ENCODE measurements at places on chromosomes 16 and 17.
A peak's percentile ranks its signal among the peaks of the same experiment; 100 is the strongest.

- no peak for DNase-seq
Observed at GRCh38 chr17:17635126-17635525, 43.6 kb upstream of the PEMT start.

DNA sequence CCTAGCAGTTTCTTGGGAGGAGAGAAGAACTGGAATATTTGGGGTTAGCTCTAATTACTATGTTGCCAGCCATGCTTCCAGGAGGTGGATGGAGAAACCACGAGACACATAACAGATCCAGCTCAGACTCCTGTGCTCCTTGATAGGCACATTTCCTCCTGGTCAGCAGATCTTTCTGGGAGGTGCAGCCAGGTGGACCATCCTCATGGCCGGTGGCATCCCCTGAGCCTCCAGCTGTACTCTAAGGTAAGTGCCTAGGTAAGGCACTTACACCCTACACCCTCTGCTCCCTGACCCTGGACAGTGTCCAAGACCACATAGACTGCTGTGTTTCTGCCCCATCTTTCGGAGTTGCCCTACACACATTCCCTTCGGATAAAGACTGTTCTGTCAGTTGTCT lies 27.1 kb upstream of the N4BP1 start:
- no peak for DNase-seq

DNA sequence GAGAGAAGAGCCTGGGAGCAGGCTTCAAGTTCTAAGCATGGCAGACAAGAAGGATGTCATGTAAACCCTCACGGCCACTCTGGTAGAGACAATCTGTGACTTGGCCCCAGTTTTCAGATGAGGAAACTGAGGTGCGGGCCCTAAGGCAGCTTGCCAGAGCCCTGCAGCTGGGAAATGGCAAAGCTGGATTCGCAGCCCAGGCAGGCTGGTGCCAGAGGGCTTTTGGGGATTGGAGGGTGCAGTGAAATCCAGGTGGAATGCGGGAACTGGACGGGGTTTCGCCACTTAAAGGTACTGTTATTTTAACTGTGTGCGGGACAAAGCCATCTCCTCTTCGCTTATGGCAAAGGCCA lies 477 bp upstream of the OSGIN1 start:
- DNase-seq: no peak

- DNase-seq: no peak
Observed at GRCh38 chr17:45031231-45032173, 19.9 kb downstream of the DCAKD start.

- no peak for DNase-seq
Observed at GRCh38 chr16:57481421-57481820, 4.9 kb downstream of the DOK4 start.

DNA sequence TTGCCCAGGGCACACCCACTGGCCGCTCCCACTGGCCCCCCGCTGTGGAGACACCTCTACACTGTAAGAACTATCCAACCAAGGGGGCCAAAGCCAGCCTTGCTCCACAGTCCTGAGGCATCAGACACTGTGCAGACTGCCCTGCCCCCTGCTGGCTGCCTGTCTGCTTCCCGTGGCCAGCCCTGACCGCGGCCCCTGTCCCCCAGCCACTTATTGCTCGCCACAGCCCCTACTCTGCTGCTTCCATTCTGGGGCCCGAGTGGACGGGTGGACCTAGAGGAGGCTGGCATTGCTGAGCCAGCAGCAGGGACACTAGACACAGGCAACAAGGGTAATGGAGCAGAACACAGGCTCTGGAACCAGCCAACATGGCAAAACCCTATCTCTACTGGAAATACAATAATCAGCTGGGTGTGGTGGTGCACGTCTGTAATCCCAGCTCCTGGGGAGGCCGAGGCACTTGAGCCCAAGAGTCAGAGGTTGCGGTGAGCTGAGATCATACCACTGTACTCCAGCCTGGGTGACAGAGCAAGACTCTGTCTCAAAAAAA lies 19.7 kb upstream of the LRRC37A3 start:
- no peak for DNase-seq

GRCh38 chr16:85238233-85238647 lies 126.0 kb upstream of the CIBAR2 start:
- DNase-seq: peak; percentile 80

DNA sequence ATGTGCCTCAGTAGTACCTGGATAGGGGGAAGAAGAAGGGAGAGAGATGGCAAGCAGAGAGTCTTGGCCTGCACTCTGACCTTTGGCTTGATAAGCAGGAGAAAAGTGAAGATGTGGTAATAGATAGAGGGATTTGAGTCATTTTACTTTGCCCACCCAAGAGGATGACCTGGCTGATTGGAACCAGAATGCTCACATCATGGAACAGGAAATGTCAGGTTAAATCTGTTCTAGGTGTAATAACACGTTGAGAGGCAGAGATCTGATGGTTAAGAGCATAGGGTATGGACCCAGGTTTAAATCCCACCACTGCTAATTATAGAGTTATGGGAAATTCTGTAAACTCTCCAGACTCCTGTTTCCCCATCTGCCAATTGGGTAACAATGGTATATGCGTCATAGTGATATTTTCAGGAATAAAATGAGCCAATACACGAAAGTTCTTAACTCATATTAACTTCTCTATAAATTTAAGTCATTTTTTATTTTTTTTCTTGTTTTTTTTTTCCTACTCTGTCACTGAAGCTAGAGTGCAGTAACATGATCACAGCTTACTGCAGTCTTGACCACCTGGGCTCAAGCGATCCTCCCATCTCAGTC lies 8.1 kb upstream of the CCL18 start:
- DNase-seq: no peak

DNA sequence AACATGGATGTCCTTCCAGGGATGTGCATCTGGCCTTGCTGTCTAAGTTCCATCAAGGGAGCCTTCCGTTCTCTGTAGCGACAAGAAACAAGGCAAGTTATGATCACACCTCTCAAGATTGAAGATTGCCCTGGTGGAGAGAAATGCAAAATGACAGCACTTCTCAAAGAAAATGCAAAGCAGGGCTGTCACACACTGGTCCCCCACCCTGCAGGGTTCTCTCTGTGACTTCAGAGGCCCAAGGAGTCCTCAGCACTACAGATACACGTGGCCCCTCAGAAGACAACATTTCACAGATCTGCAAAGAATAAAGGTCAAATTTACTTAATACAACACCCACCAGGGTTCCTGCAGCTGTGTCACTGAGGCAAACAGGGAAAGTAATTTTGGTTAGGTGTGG lies 60.7 kb upstream of the TEX2 start:
- no peak for DNase-seq

GRCh38 chr16:50509521-50510341 lies 38.5 kb upstream of the NKD1 start:
- no peak for DNase-seq

DNA sequence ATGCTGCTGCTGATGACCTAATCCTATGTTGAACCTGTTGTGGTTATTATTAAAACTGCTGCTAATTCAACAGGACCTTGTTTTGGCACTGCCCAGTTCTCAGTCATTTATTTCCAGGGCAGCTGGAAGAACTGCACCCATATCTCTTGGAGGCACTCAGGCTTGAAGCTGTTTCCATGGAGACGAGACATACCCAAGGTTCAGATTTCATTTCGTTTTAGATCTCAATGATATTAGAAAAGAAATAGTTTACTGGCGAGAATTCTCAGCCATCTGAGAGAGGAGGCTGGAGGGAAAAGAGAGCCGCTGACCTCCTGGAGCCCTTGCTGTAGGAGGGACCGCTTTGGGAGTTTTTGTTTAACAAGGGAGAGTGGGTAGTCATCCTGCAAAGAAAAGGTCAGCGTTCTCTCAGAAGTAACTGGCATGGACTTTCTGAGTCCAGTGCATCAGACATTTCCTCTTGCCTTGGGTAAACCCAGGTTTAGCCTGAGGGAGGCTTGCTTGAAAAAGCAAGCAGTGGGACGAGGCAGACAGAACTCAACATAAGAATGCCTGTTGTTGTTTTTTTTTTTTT lies 75.4 kb downstream of the YPEL2 start:
- DNase-seq: no peak

GRCh38 chr16:5693426-5693825 lies 595.8 kb upstream of the EEF2KMT start:
- no peak for DNase-seq

All from muscle of arm (tissue), 14 donors.